ENCODE measurements at places on chromosomes 6 and 20.

GRCh38 chr20:18943542-18943941 lies 130.0 kb downstream of the SCP2D1 start:
- no peak for DNase-seq

GRCh38 chr6:18405477-18406293 lies 18.5 kb downstream of the RNF144B start:
- no peak for DNase-seq

- DNase-seq: no peak
These were observed 60.2 kb upstream of the RPS6KA2 start for GRCh38 chr6:166687070-166687878.

- DNase-seq: no peak
These were observed 121.2 kb downstream of the RFPL4B start for GRCh38 chr6:112468359-112468758.

- no peak for DNase-seq
These were observed 5.0 kb upstream of the HSPA12B start for GRCh38 chr20:3727401-3728021.

GRCh38 chr20:45507011-45507820 lies 8.2 kb downstream of the SPINT3 start:
- DNase-seq: no peak

GRCh38 chr6:107589934-107590333 lies 100.0 kb downstream of the SOBP start:
- no peak for DNase-seq

DNA sequence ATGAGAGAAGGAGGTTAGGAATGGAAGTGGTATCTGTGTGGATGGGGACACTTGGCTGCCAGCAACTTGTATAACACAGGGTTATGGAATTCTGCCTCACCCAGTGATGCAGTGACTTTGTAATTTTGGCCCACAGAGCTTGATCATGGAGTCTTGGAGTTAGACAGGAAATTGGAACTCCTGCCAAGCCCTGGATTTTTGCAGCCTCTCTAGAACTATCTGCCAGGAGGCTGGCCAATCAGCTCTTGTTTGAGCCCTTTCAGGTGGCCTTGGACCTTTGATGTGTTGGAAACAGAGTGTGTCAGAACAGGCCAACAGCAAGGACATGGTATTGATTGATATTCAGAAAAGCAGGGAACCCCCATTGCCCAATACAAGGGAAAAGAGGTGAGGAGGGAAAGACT lies 157.7 kb upstream of the GGTLC1 start:
- DNase-seq: no peak

DNA sequence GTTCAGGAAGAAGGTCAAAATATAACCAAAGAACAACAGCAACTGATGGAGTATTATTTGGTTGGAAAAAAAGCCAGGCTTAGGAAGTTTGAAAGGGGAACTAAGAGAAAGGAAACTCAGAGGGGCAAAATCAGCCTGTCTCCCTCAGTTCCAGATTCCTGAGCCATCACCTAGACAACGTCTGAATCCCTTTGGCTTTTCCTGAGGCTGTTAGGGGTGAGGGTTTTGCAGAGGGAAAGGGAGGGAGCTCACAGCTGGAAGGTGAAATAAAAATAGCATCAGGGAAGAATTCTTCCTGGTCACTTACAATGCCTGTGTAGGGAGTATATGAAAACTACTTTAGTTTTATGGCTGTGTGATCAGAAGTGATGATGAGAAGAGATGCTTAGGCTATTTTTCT lies 100.5 kb downstream of the SOBP start:
- DNase-seq: no peak

GRCh38 chr6:151044465-151045441 lies 179.3 kb downstream of the MTHFD1L start:
- DNase-seq: no peak

DNA sequence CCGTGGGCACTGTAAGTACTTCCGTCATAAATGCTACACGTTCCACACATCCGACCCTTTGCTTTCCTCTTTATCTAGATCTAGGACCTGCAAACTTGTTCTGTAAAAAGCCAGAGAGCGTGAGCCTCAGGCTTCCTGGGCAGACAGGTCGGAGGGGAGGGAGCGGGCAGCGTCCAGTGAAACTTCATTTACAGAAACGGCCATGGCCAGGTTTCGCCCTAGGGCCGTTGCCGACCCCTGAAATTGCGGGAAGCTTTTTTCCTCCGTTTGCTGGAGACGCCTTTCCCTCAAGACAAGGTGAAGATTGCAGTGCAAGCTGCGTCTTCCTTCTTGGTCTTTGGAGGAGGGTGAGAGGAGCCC lies 155.4 kb downstream of the DLL1 start:
- DNase-seq: no peak

- DNase-seq: no peak
These were observed 777.8 kb downstream of the TBC1D32 start for GRCh38 chr6:120556491-120556890.

GRCh38 chr6:20661721-20662120 lies 127.5 kb downstream of the CDKAL1 start:
- DNase-seq: no peak

DNA sequence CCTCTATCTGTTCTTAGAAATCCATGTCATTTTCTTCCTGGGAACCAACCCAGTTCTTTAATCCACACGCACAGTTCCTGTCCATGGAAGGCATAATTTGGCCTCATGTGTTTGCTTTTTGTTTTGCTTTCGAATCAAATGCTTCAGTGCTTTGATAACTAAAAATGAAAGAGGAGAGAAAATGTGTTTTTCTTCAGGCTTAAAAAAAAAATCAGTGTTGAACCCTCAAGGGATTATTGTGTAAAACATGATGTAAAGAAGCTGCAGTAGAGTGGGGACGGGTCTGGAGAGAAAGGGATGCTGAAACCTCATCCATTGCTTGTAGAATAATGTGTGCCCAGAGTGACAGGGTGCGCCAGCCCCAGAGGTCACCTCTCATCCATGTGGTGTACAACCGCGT lies 197.5 kb upstream of the JARID2 start:
- DNase-seq: no peak

DNA sequence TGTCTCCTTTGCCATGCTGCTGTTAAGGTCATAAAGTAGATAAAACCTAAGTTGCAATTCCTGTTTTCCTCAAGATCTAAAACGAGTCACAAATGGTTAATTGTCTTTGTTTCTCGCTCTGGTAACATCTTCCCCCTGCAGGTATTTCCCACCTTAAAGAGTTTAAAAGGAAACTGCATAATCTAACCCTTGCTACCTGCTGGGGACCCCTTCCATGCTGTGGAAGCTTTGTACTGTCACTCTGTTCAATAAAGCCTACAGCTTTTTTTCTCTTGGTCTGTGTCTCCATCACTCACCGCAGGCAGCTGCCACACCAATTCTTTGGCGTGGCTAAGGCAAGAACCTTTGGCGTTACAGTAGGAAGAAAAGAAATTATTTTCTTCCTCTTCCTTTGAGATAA lies 117.7 kb upstream of the GJE1 start:
- DNase-seq: no peak

- DNase-seq: no peak
These were observed 165.2 kb downstream of the WDR27 start for GRCh38 chr6:169536446-169537170.

- DNase-seq: peak; percentile 69
These were observed 14.4 kb downstream of the FOXP4 start for GRCh38 chr6:41560431-41561192.

DNA sequence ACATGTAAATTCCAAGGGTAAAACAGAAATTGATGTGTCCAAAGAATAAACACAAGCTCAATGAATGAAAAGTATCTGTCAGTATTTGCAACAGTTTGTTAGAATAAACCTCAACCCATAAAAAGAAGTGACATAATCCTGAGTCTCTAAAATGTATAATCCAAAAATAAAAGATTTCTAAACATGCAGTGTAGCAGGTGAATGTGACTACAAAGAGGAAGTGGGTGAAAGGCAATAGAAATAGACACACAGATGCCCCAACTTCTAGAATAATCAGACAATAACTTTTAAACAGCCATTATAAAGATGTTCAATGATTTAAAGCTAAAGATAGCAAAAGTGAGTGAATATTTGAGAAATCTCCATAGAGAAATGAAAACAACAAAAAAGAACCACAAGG lies 1009.2 kb upstream of the GJE1 start:
- DNase-seq: no peak

- DNase-seq: no peak
These were observed 119.2 kb upstream of the LAMA2 start for GRCh38 chr6:128763599-128764300.

DNA sequence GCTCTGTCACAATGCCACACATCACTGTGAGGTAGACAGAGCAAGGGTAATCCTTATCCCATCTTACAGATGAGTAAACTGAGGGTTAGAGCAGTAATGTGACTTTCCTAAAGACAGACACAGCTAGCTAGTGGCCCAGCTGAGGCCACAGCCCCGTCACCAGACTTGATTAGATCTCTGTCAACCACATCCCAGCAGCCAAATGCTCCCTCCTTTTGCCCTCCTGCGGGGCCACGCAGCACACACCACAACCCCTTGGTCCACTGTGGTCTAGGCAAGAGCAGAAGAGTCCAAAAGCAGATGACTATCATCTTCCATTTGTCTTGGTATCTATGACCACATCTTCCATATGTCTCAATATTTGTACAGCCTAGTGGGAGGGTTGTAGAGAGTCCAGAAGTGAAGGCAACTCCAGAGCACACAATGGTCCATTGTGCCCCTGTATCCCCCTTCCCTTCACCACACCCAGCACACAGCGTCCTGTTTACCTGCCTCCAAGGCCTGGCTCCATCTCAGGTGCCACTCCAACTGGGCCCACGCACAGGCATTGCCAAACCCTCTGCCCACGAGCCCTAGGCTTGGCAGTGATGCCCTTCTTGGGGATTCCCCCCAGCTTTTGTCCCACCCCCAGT lies 47.1 kb upstream of the FOXP4 start:
- DNase-seq: no peak

GRCh38 chr6:142235791-142236190 lies 66.0 kb upstream of the ADGRG6 start:
- no peak for DNase-seq

GRCh38 chr6:41783106-41783780 lies 2.7 kb downstream of the PRICKLE4 start:
- no peak for DNase-seq

DNA sequence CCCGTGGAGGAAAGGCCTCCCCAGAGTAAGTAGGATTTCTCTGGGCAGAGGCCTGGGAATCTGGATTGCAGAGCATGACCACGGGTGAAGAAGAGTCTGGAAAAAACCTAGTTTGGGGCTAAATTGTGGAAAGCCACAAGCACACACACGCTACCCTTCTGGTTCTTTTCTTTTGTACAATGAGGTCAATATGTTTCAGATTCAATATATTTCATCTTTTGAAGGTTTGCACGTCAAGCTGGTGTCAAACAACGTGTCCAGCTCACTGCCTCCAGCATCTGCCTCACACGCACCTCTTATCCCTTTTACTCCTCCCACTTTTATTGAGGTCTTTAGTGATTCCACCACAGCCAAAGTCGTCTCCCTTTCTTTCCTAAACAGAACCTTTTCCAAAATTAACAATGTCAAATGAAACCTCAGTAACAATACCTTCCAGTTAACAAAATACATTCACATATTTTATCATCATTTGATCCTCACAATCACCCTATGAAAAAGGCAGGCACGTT lies 773 bp upstream of the EPB41L2 start:
- DNase-seq: no peak

- DNase-seq: no peak
These were observed 34.2 kb downstream of the FOXF2 start for GRCh38 chr6:1423578-1423977.

- DNase-seq: no peak
These were observed 113.1 kb downstream of the FOXA2 start for GRCh38 chr20:22471156-22471836.

DNA sequence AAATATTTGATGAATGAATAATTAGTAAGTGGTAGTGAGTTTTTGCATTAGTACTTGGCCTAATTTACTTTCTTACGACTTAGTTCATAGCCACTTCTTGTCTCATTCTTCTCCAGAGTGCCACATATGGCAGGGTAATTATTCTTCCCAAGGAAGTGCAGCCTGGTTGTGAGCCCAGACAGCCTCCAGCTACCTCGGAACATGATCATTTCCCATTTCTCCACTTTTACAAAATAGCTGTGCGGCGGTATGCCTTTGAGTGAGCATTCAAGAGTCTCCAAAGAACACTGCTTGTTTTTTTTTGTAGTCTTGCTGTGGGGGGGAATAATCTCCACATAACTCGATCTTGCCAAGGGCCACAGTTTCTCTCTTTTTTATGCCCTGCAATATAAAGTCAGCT lies 765.0 kb downstream of the HDGFL1 start:
- no peak for DNase-seq

- DNase-seq: no peak
These were observed 341.6 kb downstream of the QKI start for GRCh38 chr6:163756079-163756478.

DNA sequence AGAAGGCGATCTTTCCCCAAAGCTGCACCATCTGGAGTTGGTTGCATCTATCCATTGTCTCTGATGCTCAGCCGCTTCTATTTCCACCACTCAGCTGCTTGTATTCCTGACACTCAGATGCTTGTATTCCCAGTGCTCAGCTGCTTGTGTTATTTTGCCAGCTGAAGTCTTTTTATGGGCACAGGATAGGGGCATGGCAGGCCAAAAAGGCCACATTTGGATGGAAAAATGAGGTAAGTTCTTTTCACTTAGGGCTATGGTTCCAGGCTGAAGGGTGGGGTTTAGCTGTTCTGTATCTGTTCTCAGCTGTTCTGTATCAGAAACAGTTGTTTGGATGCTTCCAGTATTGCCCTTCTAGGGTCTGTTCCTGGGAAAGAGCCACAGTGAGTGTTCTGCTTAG lies 944.9 kb downstream of the QKI start:
- DNase-seq: no peak

- no peak for DNase-seq
These were observed 94.6 kb downstream of the GPR63 start for GRCh38 chr6:96742702-96743101.

DNA sequence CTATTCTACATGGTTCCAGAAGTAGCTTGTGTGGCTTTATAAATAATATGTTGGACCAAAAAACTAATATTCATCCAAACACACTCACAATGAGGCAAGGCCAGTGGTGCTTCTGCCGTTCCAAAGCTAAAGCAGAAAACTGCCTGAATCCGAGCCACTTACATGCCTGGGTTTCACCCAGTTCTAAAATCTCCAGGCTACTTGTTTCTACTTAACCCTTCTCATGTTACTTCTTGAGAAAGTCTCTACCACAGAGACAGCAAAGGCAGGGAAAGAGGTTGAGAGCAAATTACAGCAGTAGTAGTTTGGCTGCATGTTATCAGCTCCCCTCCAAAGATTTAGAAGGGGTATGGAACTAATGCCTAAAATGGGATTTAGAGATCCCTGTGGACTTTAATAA lies 62.0 kb downstream of the FAXC start:
- DNase-seq: no peak

- DNase-seq: peak; percentile 32
These were observed 30.3 kb downstream of the TBPL1 start for GRCh38 chr6:133983099-133983939.
